ENCODE measurements at places on chromosomes 2 and 18.

- no peak for DNase-seq
These were observed 71.1 kb downstream of the CIB4 start for GRCh38 chr2:26570083-26570430.

GRCh38 chr2:150605664-150606063, 118.2 kb upstream of the RND3 start:
- no peak for DNase-seq

GRCh38 chr2:25250331-25251070, 82.1 kb upstream of the POMC start:
- DNase-seq = no peak

DNA sequence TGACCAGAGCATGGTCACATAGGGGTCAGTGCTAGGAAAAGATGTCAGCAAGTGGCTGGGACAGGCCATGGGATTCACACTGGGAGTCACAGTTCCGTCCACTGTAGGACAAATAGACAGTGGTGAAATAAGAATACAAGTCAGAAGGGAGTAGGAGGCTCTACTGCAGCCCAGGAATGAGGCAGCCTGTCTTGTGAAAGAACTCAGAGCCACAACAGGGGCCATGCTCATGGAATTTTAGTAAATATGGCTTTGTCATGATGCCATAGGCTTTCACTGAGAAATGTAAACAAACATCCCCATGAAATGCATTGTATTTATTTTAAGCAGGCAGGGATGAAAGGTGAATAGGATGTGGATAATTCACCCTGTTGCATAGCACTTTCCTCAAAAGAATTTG, 504.3 kb downstream of the SOX11 start:
- no peak for DNase-seq

GRCh38 chr2:241485172-241485911, 23.0 kb downstream of the STK25 start:
- DNase-seq = no peak

Measured in natural killer cell treated with Interleukin-12 subunit alpha and Interleukin-12 subunit beta and Interleukin-15 and Interleukin-18, amount 100 ng/mL, for 72 hours (primary cell).